Endodermal cell (in vitro differentiated cells): ENCODE measurements at places on chromosomes 4 and X. TPM values are rescaled to one million over a fixed set of nuclear protein-coding genes. Genes with fewer than 3 reads are reported as not detected.

GRCh38 chr4:661231-661630, 12.8 kb downstream of the ATP5ME start:
- H3K27me3 ChIP-seq = no peaks in the 10 kb centered on the region
- H3K4me1 ChIP-seq = no peaks in the 10 kb centered on the region
- H3K36me3 ChIP-seq = no peaks in the 10 kb centered on the region
- DNase-seq = no peak

Gene MAGEB10
- not detected in 3 replicates for total RNA-seq

DNA sequence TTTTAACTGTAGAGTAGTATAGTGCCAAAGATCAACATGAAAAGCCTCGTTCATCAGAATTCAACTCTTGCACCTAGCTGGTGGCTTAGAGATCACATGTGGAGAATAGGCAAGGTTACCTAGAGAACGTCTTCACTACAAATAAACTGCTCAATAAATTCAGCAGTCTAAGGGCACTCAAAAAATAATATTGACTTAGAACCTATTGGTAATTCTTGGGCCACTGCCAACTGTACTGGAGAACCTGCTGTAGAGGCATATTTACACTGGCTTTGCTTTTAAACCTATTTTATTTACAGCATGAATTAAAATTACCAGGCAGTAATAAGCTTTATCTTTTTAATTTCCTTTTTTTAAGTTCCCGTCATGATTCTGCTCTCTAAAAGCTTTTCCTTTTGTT, 343.7 kb downstream of the PDHA2 start:
- no peak overlapping the region for H3K27ac ChIP-seq
- no peak overlapping the region for H3K4me3 ChIP-seq
- no peaks in the 10 kb centered on the region for H3K36me3 ChIP-seq
- no peaks in the 10 kb centered on the region for H3K27me3 ChIP-seq
- H3K4me1 ChIP-seq = no peaks in the 10 kb centered on the region
- DNase-seq = no peak

Gene SPP1
- 0.31 to 1.4 TPM (median 0.76 TPM) in 3 replicates for total RNA-seq
